ENCODE measurements at places on chromosomes 5 and 9.

DNA sequence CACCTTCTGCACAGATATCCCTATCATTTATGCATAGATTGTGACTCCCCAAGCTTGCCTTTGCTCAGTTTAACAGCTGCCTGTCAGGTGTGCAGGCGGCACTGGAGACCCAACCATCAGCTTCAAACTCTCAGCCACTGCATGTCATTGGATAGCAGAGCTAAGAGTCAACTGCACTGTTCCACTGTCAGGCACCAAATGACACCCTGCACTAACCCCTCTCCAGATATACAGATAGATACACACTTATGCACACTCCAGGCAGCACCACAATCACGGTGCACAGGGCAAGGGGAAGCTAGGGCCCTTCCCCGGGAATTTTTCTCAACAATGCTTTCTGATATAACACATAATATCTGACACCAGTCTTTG lies 142.3 kb downstream of the BNC2 start:
- no peak for DNase-seq

GRCh38 chr5:68435611-68436010 lies 220.1 kb downstream of the PIK3R1 start:
- DNase-seq = no peak

- no peak for DNase-seq
Measured at GRCh38 chr9:105275111-105275510, 30.7 kb downstream of the SLC44A1 start.

DNA sequence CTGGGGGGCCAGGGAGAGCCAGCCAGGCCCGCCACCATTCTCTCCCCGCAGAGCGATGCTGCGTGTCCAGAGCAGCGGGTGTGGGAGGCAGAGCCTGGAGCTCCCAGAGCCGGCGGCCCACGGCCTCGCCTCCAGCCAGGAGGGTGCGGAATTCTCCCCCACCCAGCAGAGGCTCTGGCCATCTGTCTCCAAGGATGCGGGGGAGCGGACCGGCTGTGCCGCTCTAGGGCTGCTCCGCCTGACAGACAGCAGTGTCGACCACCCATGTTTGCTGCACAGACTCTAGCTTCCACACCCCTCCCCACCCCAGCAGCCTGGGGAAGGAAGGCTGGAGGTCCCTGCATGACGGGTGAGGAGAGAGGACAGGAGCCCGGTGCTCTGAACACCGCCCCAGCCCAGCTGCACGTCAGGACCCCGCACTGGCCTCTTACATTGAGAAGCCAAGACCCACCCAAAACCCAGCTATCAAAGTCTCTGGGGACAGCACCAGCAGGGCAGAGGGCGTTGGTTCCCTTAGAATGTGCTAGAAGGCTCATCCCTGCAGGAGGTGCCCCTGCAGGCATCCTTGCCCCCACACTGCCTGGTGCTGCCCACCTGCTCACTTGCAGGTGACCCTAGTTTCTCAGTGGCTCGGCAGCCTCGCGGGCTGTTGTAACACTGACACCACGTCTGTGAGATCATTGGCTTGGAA lies 29.7 kb upstream of the FCN1 start:
- no peak for DNase-seq

GRCh38 chr9:81245254-81245956 lies 443.9 kb downstream of the TLE1 start:
- no peak for DNase-seq

DNA sequence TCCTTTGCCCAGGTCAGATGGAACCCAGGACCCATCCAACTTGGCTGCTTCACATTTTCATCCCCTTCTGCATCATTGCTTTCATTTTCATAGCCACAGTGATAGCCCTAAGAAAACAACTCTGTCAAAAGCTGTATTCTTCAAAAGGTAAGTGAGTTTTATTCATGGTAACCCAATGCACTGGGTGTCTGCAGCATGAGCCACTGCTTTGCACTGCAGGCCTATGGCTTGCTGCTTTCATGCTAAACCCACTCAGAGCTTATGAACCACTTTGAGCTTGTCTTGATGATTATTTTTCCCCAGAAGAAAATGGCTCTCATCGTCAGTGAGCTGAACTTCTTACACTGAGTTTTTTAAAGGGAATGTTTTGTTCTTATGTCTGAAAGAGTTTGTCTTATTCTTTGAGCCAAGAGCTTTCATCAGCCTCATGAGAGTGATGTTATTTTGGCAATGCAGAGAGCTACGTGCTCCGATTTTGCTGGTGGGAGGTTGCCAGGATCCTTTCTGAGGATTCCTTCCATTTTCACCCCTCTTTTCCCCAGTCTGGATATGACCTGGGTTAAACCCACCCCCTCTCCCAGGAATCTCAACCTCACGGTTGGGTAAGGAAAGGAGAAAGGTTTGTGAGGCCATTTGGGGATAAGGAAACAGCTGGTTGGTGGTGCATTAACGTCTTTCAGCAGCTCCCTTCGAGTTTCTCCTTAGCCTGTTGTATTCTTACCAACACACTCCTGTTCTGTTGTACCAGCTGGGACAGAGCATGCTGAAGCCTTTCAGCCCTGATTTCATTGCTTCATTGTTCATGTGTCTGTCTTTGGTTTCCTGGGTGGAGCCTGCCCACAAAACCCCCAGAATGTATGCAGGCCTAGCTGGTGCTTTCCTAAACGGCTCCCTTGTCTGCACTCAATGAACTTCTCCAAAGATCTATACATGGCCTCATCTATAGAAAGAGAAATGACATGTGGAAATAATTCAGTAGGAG lies 47.6 kb downstream of the PDCD1LG2 start:
- DNase-seq = peak; percentile 75

DNA sequence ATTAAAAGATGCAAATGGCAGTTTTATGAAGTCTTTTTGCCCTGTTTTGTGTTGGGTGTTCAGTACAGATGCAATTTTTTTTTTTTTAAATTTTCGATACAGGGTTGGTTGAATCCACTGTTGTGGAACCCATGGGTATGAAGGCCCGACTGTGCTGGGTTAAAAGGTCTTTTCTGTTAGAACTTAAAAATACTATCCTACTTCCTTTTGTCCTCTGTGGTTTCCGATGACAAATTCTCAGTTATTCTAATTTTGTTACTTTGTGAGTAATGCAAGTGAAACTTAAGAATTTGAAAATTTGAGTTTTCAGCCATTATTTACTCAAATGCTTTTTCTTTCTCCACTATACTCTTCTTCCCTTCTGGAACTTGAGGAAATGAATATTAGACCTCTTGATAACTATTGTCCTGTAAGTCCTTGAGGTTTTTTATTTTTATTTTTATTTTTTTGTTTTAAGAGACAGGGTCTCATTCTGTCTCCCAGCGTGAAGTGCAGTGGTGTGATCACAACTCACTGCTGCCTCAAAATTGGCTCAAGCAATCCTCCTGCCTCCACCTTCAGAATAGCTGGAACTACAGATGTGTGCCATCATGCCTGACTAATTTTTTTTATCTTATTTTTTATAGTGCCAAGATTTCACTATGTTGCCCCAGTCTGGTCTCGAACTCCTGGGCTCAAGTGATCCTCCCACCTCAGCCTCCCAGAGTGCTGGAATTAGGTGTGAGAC lies 67.5 kb downstream of the ZCCHC7 start:
- DNase-seq = no peak

GRCh38 chr5:84606784-84607183 lies 222.1 kb upstream of the EDIL3 start:
- no peak for DNase-seq

DNA sequence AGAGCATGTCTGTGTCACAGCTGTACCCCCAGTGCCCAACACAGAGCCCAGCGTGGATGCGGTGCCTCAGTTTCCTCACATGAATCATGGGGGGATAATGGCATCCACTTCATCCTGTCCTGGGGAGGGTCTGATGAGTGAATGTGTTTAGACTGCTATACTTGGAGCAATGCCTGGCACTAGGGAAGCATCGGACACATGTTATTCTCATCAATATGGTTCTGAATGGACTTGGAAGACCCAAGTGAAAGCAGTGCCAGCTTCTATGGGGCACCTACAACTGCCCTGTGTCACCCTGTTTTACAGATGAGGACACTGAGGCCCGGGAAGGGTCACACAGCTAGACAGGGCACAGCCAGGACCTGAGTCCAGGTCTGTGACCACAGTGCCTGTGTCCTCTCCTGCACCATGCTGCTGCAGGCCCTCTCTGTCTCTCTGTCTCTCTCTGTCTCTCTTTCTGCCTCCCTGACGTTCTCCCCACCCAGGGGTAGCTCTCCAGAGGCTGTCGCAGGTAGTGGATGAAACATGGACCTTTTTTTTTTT lies 42.3 kb upstream of the NEK6 start:
- peak; percentile 48 for DNase-seq

DNA sequence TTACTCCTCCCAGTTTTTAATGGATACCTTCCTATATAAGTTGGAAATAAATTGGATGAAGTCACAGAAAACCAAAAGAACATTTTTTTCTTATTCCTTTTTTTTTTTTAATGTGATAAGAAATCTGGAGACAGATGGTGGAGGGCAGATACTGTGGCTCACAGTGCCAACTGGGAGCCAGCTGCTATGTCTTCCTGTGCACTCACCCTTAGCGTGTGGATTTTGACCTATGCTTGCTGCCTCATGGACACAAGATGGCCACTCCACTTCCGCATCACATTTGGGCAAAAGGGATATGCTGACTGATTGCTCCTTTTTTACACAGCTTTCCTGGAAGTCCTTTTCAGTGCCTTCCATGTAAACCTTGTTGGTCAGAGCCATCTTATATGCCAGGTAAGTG lies 342.6 kb downstream of the MAN2A1 start:
- DNase-seq = no peak

- no peak for DNase-seq
Measured at GRCh38 chr9:78325343-78325742, 28.4 kb downstream of the PSAT1 start.

DNA sequence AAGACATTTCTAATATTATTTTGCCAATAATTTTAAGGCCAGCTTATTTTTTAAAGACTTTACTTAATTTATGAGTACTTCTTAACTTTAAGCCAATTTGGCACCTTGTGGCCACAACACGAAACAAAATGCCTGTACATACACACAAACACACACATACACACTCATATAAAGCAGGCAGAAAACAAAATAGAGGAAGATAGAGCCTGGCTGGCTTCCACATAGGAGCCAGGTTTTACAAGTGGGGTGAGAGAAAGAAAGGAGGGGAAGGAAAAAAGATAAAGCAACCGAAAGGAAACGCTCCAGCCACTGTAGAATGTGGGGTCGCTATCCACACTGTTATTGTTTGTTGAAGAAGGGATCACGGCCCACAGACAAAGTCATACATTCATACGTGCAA lies 10.4 kb downstream of the GMCL2 start:
- DNase-seq = no peak

- DNase-seq = no peak
Measured at GRCh38 chr9:8351436-8351835, 551.9 kb upstream of the DMAC1 start.

GRCh38 chr5:180717989-180718388 lies 21.9 kb downstream of the OR2Y1 start:
- no peak for DNase-seq

DNA sequence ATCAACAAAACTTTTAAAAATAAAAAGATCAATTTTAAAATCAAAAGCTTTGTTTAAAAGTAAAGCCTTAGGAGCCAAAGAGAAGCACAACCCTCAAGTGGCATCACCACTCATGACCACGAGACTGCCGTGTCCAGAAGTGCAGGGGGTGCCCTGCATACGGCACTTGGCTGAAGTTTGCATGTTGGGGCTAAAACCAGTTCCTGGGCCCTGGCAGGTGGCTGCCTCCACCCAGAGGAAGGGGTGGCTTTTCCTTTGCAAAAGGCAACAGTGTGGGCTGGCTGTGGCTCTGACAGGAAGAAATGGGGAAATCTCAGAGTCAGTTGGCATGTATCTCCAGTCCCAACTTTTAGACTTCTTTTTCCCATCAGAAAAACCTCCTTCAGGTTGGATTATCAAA lies 15.3 kb downstream of the TRMO start:
- peak; percentile 75 for DNase-seq

GRCh38 chr5:77259476-77259875 lies 49.0 kb downstream of the PDE8B start:
- DNase-seq = no peak

DNA sequence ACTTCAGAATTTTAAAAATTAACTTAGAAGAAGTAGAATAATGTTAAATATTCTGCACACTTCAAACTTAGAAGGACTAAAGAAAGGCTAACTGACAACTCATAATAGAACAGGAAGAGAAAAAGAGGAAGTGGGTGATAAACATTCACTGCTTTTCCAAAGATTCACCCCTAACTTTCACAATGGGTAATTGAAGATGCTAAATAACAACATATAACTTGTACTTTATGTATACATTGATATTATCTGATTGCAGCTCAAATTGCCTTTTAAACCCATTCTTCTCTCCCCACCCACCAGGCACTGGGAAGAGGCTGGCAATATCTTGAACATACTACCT lies 376.6 kb downstream of the EFNA5 start:
- no peak for DNase-seq

- DNase-seq = no peak
Measured at GRCh38 chr5:6943197-6944112, 230.2 kb downstream of the TENT4A start.

- peak; percentile 61 for DNase-seq
Measured at GRCh38 chr9:93675336-93676150, 99.2 kb downstream of the PHF2 start.

- DNase-seq = no peak
Measured at GRCh38 chr9:116308076-116308475, 154.5 kb downstream of the PAPPA start.

DNA sequence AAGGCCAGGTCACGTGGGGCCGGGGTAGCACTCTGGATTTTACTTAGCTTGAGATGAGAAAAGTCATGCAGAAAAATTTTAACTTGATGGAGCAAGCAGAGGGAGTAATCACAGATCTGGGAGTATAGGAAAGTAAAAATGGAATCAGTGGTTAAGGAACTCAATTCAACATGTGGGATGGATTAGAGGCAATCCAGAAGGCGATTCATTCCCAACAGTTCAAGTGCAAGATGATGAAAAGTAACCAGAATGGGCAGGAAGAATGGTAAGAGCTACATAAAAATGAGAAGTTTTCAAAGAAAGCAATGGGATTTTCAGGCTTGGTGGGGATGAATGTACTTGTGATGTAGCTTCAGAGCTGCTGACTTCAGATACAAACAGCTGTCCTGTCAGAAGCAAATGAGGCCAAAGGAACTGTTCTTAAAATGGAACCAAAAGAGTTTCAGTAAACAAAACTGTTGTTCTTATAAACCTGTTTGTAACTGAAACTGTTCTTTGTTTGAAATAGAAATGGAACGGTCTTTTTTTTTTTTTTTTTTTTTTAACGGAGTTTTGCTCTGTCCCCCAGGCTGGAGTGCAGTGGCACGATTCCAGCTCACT lies 5.6 kb upstream of the SEC24A start:
- no peak for DNase-seq

GRCh38 chr9:82011133-82011532 lies 22.6 kb downstream of the SPATA31D1 start:
- DNase-seq = no peak

GRCh38 chr5:86143837-86144236 lies 473.9 kb upstream of the COX7C start:
- DNase-seq = no peak

DNA sequence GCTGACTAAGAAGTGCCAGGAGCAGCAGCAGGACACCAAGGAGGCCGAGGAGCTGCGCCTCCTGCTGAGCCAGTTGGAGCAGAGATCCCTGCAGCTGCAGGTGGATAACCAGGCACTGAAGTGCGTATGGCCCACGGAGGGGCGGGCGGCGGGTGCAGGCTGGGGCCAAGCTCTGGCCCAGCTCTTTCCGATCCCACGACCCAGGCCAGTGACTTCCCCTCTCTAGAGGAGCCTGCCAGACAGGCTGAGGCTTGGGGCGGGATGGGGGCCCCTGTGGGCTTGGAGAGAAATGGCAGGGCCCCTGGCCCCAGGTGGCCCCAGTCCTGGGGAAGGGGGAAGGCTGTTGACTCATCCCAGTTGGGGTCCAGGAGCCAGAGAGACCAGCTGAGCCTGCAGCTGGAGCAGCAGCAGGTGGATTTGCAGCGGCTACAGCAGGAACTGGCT lies 3.6 kb downstream of the PTRH1 start:
- no peak for DNase-seq

All from activated effector memory CD4-positive, alpha-beta T cell treated with anti-CD3 and anti-CD28 coated beads, Interleukin-2, amount 50 U/mL, for 16 hours (primary cell).